ENCODE measurements at places on chromosomes 11 and 22.

- no peak for DNase-seq
Measured at GRCh38 chr11:27467181-27467913, 5.2 kb downstream of the LGR4 start.

DNA sequence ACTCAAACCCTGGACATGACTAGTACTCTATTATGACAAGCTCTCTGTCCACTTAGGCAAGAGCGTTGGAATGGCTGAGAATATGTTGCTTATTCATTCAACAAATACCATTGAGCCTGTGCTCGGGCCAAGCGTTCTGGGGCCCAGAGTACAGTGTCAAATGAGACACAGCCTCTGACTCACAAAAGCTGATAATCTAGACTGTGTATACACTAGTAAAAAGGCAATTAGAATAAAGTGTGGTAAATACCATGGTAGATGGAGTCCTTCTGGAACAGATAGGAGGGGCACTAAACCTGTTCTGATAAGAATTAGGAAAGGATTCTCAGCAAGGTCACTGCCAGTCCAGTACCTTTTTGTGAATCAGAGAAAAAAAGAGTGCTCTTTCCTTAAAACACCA is 24.7 kb downstream of the KCNE3 start:
- no peak for DNase-seq

DNA sequence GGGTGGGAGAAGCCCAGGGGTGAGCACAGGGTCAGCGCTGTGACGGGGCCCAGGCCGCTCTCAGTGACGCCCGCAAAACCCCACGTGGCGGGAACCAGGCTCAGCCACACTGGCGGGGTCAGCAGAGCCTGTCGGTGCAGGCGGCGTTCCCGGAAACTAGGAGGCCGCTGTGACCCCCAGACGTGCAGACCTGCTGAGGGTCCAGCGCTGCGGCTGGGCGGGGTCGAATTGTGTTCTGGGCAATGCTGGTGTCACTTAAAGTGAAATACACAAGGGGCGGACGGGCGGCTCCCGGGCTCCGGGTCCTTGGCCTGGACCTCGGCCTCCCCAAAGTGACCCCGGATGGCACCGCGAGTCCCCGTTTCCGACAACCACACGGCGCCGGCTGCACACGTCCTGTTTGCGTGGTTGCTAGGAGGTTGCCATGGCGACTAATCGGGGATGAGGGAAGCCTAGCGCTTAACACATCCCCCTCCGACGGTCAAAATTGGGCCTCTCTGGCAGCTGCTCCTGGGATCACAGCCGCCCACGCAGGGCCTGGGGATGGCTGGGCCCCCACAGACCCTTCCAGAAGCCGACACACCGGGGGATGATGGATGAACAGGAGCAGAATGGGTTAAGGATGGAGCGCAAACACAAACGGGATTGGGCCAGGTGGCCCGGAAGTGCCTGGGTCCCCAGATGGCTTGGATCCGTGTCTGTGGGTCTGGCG is 81.7 kb upstream of the PRR5 start:
- peak; percentile 36 for DNase-seq

DNA sequence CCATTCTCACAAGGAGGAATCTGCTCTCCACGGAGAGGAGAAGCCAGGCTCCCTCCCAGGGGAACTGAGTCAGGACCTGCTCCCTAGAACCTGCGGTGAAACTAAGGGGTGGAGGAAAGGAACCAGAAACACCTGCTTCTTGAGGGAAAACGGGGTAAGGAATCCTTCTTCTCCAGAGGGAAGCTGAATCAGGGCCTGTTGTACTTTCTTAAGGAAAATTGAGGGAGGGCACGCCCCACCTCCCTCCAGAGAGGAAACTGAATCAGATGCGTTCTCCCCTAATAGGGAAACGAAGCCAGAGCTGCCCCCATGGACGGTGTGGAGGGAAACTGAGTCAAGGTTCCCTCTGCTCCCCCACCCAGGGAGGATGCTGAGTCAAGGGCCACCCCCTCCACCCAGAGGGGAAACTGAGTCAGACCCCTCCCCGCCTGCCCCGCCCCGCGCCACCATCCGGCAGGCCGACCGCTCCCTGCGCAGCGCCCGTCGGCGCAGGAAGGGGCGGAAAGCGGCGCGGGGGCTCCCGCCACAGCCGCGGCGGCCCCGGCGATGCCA is 393 bp downstream of the RELA start:
- DNase-seq = peak; percentile 27

DNA sequence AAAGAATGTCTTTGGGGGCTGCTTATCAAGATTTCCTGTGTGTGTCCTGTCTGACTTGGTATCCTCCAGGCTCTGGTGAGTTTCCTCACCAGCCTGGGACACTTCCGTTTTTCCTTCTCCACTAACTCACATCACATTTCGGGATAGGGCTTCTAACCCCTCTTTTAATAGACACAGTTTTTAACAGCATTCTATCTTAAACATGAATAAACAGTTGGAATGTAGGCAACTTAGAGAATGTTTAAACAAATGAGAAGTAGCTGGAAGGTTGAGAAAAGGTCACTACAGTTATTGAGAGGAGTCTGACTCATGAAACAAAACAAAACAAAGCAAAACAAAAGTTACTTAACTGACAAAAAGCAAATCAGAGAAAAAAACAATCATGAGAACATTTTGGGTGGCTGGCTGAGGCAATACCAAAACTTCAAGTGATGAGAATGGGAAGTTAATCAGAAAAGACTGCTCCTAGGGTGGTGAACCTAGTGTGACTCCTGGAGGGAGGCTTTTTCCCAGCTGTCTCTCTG is 64.7 kb upstream of the CTSC start:
- DNase-seq = no peak

- DNase-seq = no peak
Measured at GRCh38 chr11:125308246-125308645, 143.7 kb downstream of the PKNOX2 start.

DNA sequence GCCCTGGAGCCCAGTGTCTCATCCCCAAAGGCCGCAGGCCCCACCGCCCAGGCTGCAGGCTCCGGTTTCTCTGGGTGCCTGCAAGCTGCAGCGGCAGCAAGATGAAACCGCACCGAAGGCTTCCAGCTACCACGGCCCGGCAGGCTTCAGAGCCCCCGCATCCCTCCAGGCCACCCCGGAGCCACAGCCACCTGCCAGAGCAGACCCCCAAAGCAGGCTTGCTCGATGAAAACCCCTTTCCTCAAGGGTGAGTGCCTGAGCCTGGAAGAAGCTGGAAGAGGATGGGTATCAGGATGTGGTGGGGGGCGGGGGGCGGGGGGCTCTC is 24.5 kb upstream of the GNB1L start:
- no peak for DNase-seq

DNA sequence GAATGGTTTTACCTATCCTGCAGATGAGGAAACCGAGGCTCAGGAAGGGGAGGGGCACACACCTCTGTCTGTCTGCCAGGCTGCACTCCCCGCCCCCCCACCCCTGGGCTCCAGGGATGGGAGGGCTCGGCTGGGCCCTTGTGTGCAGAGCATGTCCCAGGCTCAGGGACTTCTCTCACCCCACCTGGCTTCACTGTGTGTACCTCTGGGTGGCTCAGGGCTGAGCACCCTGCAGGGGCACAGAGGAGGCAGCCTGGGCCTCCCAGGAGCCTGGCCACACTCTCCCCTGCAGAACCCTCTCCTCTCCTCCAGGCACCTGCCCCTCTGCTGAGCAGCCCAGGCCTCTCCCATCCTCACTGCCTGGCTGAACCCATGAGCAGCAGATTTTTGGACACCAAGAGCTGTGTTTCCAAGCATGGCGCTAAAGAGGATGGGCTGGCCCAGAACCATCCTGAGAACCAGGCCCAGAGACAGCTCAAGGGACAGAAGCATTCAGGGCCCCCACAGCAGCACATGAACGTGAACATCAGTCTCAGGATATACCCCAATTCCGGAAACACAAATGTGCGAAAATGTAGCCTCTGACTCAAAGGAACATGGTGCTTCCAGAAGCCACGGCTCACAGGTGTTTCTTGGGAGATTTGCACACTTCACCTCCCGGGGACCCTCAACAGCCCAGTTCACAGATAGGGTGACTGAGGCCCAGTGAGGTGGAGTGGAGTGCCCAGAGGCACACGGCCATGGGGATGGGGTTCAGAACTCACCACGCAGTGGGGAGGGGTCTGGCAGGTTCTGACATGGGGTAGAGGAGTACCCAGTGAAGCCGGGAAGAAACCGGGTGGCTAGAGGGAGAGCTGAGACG is 10.5 kb downstream of the EMID1 start:
- DNase-seq = no peak

- DNase-seq = no peak
Measured at GRCh38 chr22:47221840-47222615, 459.6 kb downstream of the TBC1D22A start.

DNA sequence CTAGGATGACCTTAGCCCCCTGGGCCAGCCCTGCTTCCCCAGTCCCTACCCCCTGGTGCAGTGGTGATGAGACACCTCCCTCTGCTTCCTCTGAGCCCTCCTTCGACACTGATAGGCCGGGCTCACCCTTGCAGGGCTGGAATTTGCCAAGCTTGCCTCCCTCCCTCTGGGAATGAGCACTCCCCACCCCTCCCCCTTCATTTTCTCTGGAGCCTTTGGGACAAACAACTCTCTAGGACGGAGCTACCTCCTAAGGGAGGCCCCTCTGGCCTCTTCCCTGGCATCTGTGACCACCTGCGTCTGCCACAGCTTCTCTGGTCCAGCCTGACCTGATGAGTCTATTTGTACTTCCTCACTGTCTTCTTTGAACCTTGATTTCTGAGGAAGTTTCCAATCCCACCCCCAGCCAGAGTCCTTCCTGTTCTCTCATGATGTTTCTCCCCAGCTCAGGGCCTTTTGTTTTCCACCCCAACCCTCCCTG is 53.3 kb upstream of the ADA2 start:
- no peak for DNase-seq

GRCh38 chr11:96798445-96798844 is 408.6 kb downstream of the JRKL start:
- no peak for DNase-seq

DNA sequence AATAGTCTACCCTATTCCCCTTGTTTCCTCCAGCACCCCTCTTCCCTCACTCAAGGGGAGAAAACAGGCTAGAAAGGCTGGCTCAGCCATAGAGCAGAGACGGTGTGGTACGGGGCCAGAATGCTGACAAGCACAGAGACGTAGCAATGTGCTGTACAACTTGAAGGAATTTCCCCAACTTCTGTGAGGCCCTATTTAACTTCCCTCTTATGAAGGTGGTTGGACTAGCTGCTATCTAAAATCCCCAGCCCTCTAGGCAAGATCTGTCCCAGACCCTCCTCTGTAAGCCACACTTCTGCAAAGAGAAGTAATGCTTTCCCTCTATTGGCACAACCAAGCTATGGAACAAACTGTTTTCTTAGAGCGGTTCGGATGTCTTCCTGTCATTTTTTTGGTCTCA is 37.8 kb downstream of the PLEKHA7 start:
- no peak for DNase-seq

GRCh38 chr11:131530407-131530806 is 160.0 kb downstream of the NTM start:
- DNase-seq = no peak

- no peak for DNase-seq
Measured at GRCh38 chr11:373716-374551, 4.6 kb downstream of the B4GALNT4 start.

GRCh38 chr22:39277142-39277607 is 32.4 kb upstream of the PDGFB start:
- DNase-seq = no peak

DNA sequence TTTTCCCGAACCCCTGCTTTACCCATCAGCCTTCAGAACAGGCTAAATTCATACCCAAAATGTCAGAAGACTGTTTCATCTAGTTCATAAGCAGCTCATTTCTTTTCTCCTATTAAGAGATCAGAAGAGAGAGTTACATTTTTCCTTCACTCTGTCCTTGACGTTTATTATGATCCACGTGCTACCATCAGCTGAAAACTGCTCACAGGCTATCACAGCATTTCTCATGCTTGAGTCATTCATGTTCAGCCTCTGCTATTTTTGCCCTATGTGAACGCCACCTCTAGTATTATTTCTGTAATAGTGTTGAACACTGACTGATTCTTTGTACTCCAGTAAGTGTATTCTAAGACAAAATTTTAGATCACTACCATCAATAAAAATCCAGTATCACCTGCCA is 51.9 kb downstream of the SLC1A2 start:
- no peak for DNase-seq

DNA sequence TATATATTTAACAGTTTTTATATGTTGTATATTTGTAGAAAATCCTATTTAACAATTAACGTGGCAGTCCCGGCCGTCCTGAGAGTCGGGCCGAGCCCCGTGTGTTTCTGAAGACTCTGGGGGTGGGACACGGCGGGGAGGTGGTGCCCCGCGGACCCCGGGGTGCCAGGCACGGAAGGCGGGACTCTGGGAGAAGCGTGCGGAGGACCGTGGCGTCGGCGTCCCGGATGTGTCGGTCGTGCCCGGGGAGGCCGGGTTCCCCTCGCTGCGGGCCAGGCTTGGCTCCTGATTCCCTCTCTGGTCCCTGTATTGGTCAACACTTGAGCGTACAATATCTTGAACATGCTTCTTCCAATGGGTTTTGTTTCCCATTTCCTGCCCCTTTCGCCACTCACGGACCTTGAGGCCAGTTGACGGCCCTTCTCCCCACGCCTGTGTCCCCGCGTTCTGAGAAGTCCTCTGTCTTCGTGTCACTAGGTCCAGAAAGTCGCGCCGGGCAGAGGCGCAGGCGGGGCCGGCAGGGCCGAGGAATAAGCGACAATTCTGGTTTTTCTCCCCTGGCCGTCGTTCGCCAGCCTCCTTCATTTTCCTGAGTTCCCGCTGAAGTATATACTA is 1076.7 kb downstream of the BRD1 start:
- DNase-seq = no peak

DNA sequence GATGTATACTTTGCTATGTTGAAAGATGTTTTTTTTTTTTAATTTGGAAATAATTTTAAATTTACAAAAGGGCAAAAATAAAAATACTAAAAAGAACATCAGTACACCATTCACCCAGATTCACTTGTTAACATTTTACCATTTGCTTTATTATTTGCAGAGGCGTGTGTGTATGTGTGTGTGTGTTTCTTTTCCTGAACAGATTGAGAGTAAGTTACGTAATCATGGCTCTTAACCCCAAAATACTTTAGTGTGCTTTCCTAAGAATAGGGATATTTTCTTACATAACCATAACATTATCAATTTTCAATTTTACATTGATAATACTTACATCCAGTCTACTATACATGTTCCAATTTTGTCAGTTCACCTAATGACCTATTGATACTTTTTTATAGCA is 91.5 kb upstream of the HORMAD2 start:
- DNase-seq = no peak

- no peak for DNase-seq
Measured at GRCh38 chr11:67389477-67389876, 2.3 kb upstream of the RAD9A start.

DNA sequence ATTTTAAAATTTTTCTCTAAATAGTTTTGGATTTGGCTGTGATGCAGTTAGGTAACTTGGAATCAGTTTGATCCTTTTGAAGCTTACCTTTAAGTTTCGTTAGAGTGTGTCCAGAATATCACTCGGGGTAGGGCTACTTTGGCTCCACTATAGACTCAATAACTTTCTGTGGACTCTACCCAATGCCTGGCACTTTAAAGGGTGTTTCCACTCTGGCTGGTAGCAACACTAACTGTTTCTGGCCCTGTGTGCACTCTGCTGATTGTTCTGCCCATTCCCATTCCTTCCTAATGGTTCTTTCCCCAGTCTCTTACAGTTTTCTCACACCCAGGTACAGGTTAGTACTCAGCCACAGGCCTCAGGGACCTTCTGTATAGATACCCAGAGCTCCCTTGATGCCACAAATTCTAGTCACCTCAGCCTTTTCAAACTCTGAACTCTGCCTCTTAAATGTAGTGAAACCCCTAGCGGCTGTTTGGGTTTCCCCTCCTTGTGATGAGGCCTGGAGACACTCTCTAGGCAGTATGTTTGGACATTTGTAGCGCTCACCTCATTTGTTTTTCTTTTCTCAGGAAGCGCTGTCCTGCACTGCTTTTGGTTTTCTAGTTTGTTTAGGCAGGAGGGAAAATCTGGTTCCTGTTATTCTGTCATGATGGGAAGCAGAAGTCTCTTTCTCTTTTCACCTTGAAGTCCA is 16.8 kb downstream of the CUL5 start:
- DNase-seq = no peak

Data from stimulated activated CD8-positive, alpha-beta memory T cell treated with anti-CD3 and anti-CD28 coated beads, Interleukin-15, amount 100 ng/mL, for 24 hours (primary cell).